ENCODE measurements at places on chromosomes 7 and 10.

DNA sequence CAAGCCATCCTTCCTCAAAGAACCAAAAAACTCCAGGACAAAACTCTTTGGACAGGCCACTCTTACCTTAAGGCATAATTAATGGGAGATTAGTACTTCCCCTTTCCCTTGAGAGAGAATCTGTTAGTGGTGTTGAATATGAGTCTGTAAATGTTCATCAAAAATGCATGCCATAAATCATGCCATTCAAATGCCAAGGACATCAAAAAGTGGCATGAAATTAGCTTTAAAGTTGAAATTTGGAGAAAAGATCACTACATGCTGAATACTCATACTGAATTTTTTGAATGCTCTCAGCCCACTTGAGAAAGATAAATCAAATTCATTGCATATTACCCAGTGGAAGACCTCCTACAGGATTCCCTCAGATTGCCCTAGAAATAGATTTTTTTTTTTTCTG lies 6.7 kb downstream of the NRCAM start:
- DNase-seq = no peak

DNA sequence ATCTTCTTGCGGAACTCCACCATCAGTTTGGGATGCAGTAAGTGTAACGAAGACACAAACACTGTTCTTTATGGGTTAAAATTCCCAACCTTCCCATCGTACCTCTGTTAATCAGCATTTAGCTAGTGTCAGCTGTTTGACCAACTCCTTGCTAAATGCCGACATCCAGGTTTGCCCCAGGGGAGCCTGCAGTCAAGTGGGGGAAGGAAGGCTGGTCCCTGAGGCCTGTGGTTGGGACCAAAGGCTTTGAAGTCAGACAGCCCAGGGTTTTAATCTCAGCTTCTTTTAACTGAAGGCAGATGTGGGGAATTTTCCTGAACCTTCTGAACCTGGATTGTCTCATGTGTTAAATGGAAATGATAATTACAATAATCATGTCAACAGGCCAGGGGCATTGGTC lies 443.7 kb downstream of the GLRX3 start:
- no peak for DNase-seq

- no peak for DNase-seq
Observed at GRCh38 chr7:127303102-127303501, 50.4 kb upstream of the GRM8 start.

DNA sequence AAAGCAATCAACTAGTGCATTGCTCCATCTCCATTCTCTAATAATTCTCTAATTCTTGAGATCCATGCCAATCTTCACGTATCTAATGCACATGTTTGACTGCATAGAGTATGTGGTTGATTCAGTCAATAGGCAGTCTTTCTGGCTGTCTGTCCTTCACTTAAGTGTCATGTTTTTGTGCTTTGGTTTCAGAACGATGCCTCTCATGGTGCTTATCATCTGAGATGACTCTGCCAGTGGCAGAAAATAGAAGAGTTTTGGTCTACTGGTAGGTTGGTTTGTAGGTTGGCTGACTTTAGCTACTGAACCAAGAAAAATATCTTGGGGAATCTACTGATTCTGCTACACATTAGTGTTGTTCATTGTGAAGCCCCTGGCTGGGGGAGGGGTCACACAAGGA lies 364.2 kb downstream of the SFMBT2 start:
- DNase-seq = no peak

DNA sequence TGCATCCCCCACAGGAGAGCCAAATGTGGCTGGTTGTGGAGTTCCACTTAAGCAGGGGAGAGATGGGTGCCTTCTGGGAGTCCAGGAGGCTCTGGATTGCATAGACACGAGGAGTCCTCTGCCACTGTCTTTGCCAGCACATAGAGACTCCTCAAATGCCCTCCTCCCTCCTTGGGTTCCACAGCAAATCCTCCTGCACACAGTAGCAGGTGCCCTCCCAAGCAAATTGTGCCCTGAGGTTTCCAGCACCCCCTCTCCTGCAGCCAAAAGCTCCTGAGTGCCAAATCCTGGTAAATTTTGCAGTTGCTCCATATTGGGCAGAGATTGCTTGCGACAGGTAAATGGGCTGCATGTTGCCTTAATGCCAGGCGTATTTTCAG lies 5.8 kb downstream of the EVX1 start:
- no peak for DNase-seq

DNA sequence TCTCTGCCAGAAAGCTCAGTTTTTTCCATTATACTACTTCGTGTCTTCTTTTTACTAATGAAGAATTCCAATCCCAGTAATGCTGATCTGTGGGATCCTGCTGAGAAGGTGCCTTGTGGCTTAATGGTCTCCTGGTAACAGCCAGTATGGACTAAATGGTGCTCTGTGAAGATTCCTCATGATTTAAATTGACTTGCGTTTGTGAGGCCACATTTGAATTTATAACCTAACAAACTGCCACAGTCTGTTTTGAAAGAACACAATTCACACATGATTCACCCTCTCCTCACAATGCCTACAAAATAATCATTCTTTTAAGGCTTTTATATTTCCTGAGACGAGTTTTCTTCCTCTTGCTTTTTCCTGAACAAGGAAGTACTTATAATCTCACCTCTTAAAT lies 140.0 kb downstream of the MBL2 start:
- DNase-seq = no peak

DNA sequence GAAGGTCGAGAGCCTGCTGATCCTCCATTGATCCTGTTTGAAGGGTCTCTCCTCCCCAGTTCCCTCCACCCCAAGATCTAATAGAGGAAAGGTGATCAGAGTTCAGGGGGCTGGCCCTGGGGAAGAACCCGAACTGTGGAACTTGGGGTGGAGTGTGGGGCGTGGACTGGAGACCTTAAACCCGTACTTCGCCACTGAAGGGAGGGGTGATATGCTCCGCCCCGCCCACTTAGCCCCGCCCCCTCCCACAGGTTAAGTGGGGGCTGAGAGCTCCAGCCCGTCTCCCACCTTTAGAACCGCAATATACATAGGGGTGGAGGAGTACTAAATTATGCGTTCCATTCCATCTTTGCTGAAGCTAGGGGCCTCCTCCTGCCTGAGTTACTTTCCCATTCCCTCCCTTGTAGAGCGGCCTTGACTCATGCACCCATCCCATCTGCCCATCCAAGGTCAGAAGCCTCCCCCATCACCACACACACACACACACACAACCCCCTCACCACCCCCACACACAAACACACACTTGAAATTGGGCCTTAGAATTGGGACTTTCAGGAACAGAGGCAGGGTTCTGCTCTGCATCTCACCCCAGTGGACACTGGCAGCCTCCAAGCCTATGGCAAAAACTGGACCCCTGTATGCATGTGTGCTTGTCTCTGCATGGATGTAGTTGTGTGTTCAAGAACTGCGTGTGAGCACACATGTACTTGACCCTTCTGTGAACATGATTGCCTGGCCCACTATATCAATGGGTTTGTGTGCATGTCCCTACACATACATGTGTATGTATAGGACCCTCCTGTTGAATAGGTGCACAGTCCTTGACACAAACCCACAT lies 991 bp downstream of the SEMA4G start:
- DNase-seq = no peak

DNA sequence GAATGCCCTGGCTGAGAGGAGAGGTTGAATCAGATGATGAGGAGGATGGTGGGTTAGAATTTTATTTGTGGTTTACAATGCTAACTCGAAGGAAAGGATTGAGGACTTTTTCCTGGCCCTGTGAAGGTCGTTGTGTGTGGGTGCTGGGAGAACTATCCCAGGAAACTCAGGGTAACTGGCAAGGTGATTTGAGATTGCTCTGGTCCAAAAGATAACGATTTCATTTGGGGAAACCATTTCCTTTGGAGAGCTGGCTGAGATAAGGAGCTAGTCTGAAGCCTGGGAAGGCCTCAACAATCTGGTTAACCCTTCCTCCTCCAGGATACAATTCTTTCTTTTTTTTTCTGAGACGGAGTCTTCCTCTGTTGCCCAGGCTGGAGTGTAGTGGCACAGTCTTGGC lies 33.0 kb downstream of the HK1 start:
- DNase-seq = no peak

DNA sequence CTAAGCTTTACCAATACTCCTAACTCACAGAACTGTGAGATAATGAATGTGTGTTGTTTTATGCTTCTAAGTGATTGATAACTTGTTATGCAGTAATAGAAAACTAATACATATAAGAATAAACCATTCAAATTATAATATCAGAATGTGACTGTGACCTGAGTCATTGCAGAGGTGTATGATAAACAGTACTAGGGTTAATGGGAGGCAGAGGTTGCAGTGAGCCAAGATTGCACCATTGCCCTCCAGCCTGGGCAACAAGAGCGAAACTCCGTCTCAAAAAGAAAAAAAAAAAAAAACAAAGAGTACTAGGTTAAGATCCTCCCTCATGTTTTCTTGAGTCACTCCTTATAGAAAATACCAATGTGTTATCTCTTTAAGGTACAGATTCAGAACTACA lies 950.3 kb downstream of the SORCS1 start:
- no peak for DNase-seq

DNA sequence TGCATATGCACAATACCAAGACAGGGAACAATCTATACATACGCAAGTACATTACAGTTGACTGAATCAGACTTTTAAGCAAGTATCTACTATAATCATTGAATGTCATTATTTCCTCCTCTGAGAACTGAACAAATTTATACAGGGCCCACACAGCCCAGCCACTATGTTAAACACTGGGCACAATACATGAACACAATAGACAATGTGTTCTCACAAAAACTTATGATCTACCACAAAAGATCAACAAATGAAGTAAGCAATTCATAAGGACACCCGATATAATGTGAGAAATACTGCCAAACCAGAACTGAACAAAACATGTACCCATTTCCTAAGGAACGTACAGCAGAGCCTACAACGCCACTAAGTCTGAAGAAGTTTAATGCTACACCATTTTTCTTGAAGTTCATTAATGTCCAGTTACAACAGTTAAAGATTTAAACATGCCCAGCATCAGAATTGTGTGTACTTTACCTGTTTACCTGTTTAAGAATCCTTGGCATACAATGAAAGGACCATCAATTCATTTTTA lies 31.5 kb downstream of the SHTN1 start:
- no peak for DNase-seq

- DNase-seq = no peak
Observed at GRCh38 chr7:57868771-57869483, 418.9 kb downstream of the ZNF716 start.

- no peak for DNase-seq
Observed at GRCh38 chr10:103193820-103194529, 903 bp upstream of the NT5C2 start.

DNA sequence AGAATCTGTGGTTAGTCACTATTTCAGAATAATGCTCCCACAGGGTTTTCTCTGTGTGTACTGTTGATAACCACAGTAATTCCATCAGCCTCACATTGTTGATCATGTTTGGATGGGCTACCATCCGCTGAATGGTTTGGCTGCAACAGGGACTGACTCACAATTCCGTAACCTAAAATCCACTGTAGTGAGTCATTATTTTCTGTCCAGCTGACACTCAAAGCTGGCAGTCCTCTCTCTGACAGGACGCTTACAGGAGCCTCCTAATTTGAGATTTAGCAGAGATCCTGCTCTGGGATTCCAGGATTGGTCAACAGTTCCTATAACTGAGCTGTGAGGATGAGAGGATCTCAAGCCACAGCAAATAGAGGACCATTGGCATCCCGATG lies 32.7 kb downstream of the VWA2 start:
- no peak for DNase-seq

DNA sequence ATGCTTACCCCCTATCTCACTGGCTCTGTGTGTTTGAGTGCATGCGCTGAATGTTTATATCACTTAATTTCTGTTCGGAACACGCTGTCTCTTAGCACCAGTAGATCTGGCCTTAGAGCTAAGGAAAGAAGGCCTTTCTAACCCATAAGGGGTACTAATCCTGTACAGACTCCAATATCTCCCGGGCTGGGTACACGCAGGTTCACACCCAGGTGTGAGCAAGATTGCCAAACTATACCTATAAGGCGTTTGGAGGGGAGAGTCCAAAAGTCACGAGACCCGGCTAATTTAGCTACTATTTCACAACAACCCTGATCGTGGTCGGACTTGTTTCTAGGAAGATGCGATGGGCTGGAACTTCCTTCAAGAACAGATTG lies 727 bp upstream of the PDSS1 start:
- no peak for DNase-seq

GRCh38 chr10:11328264-11329061 lies 283.0 kb downstream of the USP6NL start:
- DNase-seq = no peak

DNA sequence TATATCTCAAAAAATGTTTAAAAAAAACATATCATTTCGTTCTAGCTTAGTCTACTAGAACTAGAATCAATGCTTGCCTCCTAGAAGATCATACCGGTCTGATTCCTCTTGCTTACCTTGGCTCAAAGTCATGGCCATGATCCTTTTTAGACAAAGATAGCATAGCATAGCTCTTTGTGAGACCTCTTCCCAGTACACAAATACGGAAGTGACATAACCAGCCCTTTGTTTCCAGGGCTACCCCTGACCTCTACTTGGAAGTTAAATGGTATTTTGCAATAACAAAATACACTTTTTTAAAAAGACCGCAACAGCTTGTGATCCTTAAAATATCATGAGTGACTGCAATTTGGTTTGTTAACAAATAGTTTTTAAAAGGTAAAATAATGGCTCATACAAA lies 130.7 kb upstream of the NOBOX start:
- DNase-seq = no peak

GRCh38 chr7:83827036-83827435 lies 178.1 kb upstream of the SEMA3E start:
- no peak for DNase-seq

GRCh38 chr7:24637706-24638105 lies 64.5 kb downstream of the PALS2 start:
- DNase-seq = no peak

- DNase-seq = no peak
Observed at GRCh38 chr10:29150010-29150409, 138.9 kb upstream of the LYZL1 start.

GRCh38 chr7:139915864-139916716 lies 87.0 kb downstream of the TBXAS1 start:
- DNase-seq = no peak

- DNase-seq = no peak
Observed at GRCh38 chr7:28856656-28857055, 101.5 kb downstream of the TRIL start.

- DNase-seq = no peak
Observed at GRCh38 chr10:68516766-68517165, 10.6 kb downstream of the SLC25A16 start.

DNA sequence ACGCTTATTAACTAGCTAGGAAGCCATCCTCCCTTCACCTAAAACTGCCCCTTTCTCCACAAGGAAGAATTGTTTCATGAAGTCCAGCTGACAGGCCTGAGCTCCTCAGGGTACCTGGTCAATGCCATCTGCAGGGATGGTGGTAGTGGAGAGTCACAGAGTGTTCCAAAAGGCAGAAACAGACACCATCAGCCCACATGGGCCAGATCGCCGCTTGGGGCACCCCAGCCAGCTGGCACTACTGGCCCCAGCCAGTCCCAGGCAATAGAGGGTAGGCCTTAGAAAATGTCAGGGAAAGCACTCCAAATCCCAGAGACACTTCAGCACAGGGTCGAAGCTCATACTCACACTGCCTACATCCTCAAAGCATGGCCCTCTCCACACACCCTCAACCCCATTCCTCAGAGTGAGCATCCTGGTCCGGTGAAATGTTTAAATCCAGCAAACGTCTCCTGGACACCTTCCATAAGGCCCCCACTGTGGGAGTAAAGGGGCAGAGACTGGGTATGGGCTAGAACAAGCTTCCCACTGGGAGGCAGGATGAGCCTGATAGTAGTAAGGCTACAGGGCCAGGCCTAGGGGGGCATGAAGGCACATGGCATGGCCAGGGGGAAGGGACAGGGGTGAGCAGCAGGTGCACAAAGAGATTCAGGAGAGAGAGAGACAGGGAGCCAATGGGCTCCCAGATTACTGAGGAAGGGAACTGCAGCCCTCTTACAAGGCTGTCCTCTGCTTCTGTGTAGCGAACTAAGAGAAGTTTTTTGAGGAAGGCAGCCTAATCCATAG lies 1.9 kb downstream of the LRRC20 start:
- no peak for DNase-seq

Measured in stimulated activated CD4-positive, alpha-beta T cell treated with anti-CD3 and anti-CD28 coated beads, Interleukin-1b, Interleukin-23, amount 100 ng/mL, for 1 hour (primary cell).